Kidney (tissue), 22 donors: ENCODE measurements at places on chromosomes 3 and 15.

- no peak for DNase-seq
These were observed 360.5 kb downstream of the EPHA3 start for GRCh38 chr3:89467898-89468363.

DNA sequence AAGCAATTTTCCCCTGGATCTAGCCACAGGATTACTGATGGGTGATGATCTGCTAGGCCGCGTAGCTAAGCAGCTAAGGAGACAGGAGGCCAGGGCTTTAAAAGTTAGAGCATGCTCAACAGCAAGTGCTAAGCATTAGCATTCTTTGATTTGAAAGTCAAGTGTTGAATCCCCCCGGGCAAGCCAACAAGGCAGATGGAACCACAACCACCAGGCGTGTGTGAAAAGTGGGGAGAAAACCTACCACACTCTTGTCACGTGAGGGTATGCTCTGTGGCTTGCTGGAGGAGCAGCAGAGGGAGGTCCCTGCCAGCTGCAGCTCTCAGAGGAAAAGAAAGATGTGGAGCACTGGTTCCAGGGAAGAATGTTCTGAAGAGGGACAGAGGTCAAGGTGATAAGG lies 20.9 kb downstream of the SLC51A start:
- DNase-seq, result no peak

DNA sequence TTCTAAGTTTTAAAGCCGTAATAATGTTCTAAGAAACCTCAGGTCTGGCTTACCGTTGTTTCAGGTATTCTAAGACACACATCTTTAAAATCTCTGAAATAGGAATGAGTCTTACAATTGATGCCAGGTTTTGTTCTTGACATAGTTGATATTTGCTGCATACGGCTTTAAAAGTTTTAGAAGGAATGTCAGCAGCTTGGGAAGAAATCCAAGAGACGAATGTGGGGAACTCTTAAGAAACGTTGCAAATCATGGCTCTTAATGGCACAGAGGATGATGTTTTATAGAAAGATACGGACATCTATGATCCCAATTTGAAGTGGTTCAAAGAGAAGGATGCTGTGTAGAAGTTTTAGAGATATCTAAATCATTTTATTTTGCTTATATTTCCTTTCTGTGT lies 11.5 kb downstream of the NUDT16 start:
- no peak for DNase-seq

GRCh38 chr15:43749690-43750345 lies 3.6 kb downstream of the PDIA3 start:
- no peak for DNase-seq

- DNase-seq, result no peak
These were observed 856 bp downstream of the ABCF3 start for GRCh38 chr3:184186902-184187207.
